ENCODE measurements at places on chromosomes 3 and 15.
A peak's percentile ranks its signal among the peaks of the same experiment; 100 is the strongest.

DNA sequence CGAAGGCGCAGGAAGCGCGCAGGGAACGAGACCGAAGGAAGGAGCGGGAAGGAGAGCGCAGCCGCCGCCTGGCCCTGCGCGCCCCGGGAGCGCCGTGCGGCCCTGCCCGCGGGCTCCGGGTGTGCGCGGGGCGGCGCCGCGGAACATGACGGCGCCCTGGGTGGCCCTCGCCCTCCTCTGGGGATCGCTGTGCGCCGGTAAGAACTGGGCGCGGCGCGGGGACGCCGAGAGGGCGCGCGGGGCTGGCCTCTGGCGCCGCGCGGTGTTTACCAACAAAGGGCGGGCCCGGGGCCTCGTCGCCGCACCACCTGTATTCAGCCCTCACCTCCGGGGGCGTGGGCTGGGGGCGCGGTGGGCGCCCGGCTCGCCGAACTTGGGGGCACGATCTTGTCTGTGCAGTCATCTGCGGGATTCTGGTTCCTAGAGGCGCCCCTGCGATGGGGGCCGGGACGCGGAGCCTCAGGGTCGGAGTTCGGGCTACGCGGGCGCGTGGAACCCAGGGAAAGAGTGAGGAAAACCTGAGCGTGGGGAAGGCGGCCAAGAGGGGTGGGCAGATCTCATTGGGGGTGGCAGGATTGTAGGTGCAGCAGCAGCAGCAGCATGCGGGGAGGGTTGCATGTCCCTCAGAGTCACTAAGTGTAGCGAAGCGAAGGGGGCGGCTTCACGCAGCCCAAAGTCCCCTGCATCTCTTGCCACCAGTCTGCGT lies 641 bp downstream of the ACVR2B start:
- no peak for DNase-seq

DNA sequence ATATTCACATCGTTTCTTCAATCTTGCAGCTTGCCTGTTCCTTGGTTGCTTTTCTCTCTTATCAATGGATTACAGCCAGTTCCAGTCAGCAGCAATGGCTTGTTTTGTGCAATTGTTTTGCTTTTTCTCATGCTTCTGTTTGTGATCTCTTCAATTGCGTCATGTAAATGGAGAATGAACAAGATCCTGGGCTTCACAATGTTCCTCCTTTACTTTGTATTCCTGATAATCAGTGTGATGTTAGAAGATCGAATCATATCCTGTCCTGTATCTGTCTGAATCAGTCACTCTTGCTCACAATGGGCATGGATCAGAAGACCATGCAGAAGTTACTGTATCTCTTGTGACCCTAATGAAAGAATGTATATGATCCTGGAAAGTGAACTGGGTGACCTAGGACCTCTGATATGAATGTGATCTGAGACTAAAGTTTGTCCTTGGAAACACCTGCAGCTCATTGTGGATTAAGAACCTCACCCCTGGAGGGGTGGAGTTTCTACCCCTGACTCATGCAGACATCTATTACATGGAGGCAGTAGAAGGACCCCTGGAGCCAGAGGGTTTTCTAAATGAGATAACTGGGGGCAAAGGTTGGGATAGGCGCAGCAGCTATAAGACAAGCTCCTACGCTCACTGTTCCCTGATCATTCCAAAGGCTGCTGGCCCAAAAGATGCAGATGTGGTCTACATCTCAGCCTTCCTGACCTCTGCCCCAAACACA lies 32.2 kb downstream of the SLC24A1 start:
- no peak for DNase-seq

- DNase-seq: no peak
Measured at GRCh38 chr3:27653803-27654558, 68.1 kb downstream of the EOMES start.

- DNase-seq: no peak
Measured at GRCh38 chr3:95775486-95776094, 1038.8 kb upstream of the EPHA6 start.

- DNase-seq: no peak
Measured at GRCh38 chr3:149363053-149363452, 14.4 kb downstream of the TM4SF1 start.

DNA sequence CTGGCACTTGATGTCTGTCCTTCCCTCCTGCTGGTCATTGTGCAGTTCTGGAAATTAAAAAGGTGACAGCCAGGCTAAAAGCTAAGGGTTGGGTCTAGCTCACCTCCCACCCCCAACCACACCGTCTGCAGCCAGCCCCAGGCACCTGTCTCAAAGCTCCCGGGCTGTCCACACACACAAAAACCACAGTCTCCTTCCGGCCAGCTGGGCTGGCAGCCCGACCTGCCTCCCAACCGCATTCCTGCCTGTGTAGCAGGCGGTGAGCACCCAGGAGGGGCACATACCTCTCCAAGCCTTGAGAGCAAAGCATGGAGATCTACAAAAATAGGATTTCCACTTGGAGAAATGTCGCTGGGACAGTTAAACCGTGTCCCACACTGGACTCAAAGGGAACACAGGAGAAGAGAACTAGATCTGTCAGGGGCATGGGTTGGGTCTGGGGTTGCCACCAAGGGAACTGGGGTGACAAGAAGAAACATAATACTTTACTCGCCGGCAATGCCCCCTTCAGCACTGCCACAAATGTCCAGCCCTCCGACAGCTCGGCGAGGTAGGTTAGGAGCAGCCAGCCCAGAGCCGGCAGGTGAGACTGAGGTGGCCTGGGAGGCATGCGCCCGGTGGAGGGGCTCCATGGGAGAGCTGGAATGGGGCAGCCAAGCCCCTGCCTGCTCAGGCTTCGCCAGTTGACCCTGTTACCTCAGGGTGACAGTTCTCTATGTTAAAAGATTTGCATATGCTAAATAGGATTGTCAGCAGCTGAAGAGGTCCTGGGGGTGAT lies 52.2 kb downstream of the EXOG start:
- DNase-seq: no peak

GRCh38 chr3:157865352-157866000 lies 240.7 kb downstream of the SHOX2 start:
- DNase-seq: peak; percentile 1

DNA sequence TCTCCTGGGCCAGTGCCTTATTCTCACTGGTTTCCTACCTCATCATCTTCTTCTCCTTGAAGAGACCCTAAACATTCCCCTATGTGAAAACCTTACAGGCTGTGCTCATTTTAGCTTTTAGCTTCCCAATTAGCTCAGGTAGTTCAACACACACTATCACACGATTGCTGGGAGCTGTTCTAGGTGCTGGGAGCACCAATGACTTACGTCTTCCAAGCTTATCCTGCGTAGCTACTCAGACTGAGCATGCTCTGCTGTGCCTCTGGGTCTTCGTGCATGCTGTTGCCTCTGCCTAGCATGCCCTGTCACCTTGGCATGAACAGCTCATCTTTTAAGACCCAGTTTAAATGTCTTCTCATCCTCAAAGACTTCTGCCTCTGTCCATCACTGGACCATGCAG lies 55.7 kb upstream of the APEH start:
- no peak for DNase-seq

- DNase-seq: no peak
Measured at GRCh38 chr3:55888282-55888885, 401.3 kb upstream of the WNT5A start.

DNA sequence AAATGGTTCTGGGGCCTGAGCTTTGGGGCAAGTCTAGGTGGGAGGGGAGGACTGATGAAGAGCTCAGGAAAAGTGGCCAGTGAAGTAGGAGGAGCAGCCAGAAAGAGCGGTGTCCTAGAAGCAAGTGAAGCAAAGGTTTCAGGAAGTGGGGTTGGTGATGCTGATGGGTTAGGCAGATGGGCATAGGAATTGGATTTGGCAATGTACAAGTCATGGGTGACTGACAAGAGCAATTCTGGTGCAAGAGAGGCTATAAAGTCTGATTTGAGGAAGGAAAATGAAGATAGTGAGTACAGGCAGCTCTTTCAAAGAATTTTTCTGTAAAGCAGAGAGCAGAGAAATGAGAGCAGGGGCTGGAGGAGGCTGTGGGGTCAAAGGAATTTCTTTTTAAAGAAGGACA lies 19.7 kb downstream of the ALPK3 start:
- no peak for DNase-seq

- DNase-seq: no peak
Measured at GRCh38 chr3:56196700-56197099, 271.6 kb downstream of the ERC2 start.
